ENCODE measurements at places on chromosomes 2 and 18.

DNA sequence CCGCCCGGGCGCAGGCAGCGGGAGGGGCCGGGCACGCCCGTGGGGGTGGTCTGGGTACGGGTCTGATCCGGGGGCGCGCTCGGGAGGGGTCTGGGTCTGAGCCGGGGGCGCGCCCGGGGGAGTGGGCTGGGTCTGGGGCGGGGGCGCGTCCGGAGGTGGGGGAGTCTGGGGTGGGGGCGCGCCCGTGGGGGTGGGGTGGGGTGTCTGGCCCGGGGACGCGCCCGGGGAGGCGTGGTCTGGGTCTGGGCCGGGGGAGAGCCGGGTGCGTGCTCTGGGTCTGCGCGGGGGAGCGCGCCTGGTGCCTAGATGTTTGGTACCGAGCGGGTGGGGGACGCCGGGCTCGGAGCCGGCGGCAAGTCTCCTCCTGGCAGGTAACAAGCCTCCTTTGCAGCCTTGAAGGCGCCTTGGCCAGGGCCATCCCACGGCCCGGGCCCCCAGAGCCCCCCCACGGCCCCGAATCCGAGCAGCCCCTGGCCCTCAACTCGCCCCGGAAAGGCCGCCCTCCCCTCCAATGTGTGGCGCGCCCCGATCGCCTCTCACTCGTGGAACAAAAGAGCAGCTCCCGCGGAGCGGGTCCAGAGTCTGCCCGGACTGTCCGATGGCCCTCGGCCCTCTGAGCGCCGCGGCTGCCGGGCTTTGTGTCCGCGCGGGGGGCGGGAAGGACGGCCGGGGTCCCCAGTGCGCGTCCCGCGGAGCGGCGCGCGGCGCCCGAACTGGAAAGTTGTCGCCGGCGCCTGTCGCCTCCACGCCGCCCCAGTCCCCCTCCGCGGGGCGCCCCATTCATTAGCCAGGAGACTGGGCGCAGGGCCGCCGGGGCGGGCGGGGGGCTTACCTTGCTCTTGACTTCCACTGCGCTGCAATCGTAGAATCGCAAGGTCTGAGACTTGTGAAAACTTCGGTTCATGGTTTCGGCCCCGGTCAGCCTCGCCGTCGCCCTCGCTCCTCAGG is 595 bp downstream of the PARD6G start:
- DNase-seq: no peak

DNA sequence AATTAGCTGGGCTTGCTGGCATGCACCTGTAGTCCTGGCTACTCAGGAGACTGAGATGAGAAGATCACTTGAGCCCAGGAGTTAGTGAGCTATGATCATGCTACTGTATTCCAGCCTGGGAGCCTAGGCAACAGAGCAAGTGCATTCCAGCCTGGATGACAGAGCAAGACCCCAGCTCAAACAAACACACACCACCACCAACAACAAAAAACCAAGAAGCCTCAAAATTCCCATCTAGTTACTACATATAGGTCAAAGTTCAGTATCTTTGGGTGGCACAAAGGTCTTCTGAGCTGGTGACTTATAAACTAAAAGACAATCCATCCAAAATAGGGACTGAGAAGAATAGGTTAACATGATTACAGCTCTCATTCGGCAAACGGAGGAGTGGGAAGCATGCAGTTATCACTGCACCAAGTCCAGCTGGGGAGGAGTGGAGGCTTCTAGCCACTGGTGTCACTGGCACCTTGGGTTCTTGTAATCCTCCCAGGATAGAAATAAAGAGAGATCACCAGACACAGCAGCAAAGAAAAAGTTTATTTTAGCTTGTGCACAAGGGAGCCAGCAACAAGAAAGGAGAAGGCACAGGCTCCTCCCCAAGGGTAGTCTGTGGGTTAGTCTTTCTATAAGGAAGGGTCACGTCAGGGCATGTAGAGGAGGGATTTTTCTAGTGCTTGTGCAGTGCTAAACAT is 57.4 kb downstream of the SH2D6 start:
- no peak for DNase-seq

GRCh38 chr18:63119647-63120046 is 199.9 kb downstream of the BCL2 start:
- DNase-seq: no peak

DNA sequence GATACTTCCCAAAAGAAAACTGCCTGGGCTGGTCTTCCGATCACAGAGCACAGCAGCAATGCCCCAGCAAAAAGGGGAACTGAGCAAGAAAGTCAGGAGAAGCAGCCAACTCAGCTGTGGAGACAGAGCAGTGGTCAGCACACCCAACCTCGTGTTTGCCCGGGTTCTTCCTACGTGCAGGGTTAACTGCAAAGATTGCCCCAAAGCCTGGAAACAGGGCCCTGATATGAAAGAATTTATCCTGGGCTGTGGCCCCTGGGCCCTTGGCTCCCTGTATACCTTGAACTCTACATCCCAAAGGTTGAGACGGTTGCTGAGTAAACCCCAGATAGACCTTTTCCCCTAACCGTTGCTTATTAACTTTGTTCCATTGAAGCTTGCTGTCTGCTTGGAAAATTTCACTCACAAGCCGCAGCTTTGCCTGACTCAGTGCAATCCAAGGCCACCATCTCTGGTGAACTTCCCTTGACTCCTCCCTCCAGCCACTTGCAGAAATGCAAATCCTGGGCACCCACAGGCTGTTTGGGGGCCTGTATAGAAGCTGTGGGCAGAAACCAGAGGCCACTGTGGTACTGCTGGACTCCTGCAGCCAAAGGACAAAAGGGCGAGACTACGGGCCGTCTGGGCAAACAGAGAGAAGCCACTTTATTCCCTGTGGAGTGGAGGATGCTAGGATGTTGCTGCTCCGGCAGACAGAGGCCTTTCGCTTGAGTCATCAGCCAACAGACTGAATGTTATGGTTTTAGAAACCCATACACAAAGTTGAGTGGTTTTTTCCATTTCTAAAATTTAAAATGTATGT is 18.2 kb downstream of the NRP2 start:
- peak; percentile 91 for DNase-seq
